Diencephalon (tissue), 1 donor: ENCODE measurements at places on chromosomes 1 and 21. TPM values are rescaled to one million over a fixed set of nuclear protein-coding genes. Genes with fewer than 3 reads are reported as not detected.

Gene CD5L
- 0.69 TPM for total RNA-seq

Gene ANXA9
- not detected for total RNA-seq

Gene TLR5
- 1.8 TPM for total RNA-seq

Gene KRTAP21-2
- not detected for total RNA-seq

Gene ITGB3BP
- 18.0 TPM for total RNA-seq

Gene CFHR3
- not detected for total RNA-seq

Gene FAM131C
- total RNA-seq: 4.6 TPM

Gene TMEM52
- 5.8 TPM for total RNA-seq
